ENCODE measurements at places on chromosomes 1 and 21.

GRCh38 chr1:26046246-26047095 lies 553 bp upstream of the SLC30A2 start:
- DNase-seq = no peak

GRCh38 chr1:17023573-17023972 lies 11.8 kb upstream of the ATP13A2 start:
- DNase-seq = no peak

DNA sequence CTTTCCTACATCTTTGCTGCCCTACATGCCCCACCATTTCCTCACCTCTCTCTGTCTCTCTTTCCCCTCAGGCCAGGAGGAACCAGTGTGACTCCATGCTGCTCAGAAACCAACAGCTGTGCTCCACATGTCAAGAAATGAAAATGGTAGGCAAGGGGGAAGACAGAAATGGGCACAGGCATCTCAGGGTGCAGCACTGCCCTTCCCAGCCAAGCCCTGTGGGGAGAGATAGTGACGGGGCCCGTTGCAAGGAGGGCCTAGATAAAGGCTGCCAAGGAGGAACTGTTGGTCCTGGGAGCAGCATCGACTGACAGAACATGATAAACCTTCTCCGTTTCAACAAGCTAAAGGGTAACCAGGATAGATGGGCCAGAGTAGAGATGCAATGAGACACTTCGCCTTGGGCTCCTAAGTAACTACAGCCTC lies 12.5 kb upstream of the PIGC start:
- no peak for DNase-seq

DNA sequence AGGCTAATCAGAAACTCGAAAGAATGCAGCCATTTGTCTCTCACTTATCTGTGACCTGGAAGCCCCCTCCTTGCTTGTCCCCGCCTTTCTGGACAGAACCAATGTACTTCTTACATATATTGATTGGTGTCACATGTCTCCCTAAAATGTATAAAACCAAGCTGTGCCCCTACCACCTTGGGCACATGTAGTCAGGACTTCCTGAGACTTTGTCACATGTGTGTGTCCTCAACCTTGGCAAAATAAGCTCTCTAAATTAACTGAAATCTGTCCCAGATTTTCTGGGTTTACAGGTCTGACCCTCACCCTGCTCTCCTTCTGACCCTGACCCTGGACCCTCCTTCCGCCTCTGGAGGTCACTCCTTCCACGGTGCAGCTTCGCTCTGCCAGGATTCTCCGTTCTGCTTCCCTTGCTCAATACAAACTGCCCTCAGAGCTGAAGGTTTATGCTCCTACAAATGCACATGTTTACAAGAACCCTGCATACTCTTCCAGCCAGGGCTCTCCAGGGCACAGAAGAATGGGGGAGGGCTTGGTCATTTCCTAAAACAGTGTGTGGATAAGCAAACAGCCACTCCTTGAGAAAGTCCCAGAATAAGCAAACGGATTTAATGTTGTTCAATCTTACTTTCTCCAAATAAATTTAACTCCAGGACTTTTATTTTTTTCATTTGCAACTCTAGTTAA lies 160.5 kb downstream of the ACTL8 start:
- no peak for DNase-seq

DNA sequence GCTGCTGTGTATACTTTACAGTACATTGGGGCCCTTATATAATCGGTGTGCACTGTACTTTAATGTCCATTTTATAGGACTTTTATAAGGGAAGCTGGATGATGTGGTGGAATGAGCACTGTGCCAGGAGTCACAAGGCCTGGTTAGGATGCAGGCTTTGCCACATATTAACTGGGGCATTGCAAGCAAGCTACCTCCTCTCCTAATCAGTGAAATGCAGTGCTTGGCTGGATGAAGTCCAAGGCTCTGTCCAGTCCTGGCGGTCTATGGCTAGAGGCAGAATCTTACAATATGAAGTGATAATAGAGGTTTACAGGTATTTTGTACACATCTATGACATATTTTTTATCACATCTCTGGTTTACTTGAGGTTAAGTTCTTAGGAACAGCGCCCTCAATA lies 1.7 kb upstream of the PKP1 start:
- DNase-seq = no peak

GRCh38 chr1:6321205-6321604 lies 60.3 kb upstream of the GPR153 start:
- DNase-seq = no peak

DNA sequence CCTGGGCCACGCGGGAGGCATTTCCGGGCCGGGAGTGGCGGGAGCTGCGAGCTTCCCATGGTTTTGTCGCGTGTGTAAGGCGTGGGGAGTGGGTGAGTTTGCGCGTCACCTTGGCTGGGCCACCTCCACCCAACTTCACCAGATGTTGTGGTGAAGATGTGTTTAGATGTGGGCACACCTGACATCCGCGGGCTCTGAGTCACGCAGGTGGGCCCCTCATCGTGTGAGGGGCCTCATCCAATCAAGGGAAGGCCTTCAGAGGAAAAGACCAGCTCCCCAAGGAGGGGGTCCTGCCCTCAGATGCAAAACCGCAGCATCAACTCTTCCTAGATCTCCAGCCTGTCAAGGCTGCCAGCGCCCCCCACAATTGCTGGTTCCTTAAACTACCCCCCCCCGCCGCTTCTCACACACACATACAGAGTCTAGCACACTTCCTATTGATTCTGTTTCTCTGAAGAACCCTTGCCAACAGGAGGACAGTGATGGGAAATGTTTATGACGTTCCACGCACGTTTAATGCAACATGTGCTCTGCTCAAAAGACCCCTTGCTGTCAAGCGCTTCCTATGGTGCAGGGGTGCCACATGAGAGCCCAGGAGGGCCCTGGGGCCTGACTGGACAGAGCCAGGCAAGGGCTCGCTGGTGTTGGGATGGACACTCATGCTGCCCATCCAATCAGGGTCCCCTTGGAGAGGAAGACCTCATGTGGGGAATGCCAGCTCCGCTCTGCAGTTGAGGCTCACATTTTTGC lies 11.9 kb downstream of the ACTRT2 start:
- no peak for DNase-seq
